Fibroblast of lung (primary cell): ENCODE measurements at places on chromosomes 3 and 15. TPM values are rescaled to one million over a fixed set of nuclear protein-coding genes. Genes with fewer than 3 reads are reported as not detected.
A peak's percentile ranks its signal among the peaks of the same experiment; 100 is the strongest.

DNA sequence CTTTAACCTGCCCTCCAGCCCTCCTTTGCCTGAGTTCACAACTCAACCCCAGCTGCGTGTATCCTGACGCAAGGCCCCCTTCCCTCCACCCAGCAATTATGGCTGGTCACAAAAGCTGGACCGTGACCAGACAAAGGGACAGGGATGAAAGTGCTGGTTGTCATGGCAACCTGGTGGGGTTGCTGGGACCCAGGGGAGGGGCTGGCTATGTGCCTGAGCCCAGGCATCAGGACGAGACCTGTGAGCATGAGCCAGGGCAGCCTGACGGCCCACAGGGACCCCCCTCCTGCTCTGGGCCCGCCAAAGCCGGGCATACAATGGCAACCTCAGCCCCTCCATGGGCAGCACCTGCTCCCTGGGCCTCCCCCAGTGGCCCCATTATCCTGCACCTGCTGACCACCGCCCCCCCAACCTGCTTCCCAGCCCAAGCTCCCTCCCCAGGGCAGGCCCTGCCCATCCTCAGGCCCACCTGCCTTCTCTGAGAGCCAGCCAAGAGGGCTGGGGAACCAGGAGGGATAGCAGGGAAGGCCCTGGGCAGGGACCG, 4.5 kb upstream of the DNAH1 start:
- DNase-seq: no peak

ARL14 gene
- total RNA-seq: not detected in 2 replicates

DNA sequence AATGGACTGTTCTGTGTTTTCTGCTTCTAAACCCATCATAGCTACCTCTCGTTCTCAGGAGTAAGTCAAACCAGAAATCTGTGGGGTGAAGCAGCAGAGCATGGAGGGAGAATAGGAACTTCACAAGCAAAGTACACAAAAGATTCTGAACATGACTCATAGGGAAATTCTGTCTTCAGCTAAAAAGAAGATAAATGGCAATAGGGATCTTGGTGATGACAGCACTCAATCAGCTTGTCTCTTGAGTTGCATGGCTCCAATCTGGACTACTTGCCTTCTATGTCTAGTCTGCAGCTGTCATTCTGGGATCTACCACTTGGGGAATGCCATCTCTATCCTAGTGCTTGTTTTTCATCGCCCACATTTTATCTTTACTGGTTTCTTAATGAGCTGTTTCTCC, 13.5 kb upstream of the GRAMD1C start:
- DNase-seq: peak; percentile 5

DNA sequence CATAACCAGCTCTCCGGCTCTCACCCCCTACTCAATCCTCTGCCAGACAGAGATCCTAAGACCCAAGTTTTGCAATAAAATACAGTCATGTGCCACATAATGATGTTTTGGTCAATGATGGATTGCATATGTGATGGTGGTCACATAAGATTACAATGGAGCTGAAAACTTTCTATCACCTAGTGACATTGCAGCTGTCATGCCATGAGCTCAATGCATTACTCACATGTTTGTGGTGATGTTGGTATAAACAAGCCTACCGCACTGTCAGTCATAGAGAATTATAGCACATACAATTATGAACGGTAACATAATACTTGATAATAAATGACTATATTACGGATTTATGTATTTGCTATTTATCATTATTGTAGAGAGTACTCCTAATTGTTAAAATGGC, 26.9 kb upstream of the SAMMSON start:
- no peak for DNase-seq

- no peak for DNase-seq
Observed at GRCh38 chr15:27583651-27584050, 515.5 kb downstream of the OCA2 start.

CTXN2 gene
- total RNA-seq: not detected in 2 replicates

DNA sequence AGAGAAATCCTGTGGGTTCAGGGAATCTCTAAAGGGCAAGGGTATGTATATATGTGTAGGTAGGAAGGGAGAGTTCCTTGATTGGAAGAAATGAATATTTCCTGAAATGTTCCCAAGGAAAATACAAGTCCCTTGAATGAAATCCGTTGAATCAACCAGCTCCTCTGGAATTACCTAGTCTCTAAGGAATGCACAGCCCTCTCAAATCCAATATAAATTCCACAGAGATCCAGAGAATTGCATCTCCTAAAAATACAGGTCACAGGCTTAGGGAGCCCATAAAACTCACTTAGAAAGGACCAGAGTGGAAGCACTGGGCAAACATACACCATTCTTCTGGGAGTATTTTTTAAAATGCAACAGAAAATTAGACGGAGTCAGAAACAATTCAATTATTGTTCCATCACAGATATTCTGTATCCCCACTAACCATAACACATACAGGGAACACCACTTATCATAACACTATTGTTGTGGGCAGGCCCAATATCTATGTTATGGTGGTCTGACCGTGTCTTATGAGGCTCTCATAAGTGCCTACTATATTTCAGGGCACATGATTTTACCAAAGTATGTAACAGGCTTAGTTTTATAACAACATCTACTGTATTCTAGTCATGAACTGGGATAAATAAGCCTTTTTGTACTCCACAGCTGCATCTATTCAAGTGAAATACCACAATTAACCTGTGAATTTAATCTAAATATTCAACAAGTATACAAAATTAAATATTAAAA, 43.7 kb downstream of the IGSF11 start:
- peak; percentile 15 for DNase-seq

DNA sequence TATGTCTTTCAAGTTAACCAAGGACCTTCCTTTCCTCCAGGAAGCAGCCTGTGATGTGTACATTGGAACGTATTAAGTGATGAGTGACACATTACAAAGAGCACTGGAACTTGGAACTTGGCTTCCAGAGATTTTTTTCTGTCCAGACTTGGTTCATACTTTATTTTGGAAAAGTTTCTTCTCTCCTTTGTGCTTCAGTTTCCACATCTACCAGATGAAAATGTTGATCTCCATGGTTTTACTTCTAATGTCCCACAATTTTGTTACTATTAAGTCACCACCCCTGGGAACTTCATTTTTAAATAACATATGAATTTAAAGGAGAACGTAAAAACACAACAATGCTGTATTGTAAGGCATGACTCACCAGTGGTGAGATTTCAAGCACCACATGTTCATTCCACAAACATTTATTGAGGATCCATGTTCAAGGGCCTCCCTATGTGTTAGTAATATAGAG, 290.7 kb upstream of the LMCD1 start:
- peak; percentile 56 for DNase-seq

DNA sequence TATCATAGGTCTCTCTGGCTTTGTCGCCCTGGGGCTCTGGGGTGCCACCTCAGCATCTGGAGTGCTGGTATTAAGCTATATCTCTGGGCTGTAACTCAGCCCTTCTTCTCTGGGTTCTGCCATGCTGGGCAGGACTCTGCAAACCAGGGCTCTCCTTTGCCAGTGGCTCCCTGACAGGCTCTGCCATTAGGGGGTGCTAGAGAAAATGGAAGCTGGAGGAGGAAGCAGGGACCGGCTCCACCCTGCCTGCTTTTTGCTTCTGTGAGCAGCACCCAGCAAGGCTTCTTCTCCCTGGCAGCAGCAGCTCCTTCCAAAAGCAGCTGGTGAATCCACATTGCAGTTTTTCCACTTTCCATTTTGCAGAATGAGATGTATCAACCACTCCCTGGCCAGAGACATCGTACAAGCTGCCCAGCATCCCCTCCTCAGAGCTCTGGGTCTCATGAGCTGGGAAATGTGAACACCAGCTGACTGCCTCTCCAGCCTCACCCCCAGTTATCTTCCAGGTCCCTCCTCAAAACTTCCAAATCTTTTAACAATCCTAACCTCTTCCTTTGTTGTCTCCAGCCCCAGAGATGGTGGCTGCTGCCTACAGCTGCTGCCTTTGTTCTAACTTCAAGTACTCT, 165.0 kb downstream of the ABHD5 start:
- DNase-seq: peak; percentile 46

GRCh38 chr15:88538972-88539371, 7.5 kb downstream of the DET1 start:
- no peak for DNase-seq

SCN11A gene
- total RNA-seq: under 0.01 and 0.17 TPM in 2 replicates

MEX3B gene
- total RNA-seq: 5.9 and 8.1 TPM in 2 replicates

DNA sequence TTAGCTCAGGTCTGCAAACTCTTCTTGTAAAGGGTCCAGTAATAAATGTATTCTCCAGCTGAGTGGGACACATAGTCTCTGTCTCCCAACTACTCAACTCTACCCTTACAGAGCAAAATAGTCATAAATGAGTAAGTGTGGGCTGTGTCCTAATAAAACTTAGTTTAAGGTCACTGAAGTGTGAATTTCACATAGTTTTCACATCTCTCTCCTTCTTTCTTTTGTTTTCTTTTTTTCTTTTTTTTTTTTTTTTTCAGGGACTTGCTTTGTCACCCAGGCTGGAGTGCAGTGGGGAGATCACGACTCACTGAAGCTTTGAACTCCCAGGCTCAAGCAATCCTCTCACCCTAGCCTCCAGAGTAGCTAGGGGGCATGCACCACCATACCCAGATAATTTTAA, 1.9 kb upstream of the ACTL6A start:
- DNase-seq: no peak

SNURF gene
- total RNA-seq: 24.7 and 61.1 TPM in 2 replicates

CPLX3 gene
- total RNA-seq: not detected in 2 replicates

- DNase-seq: no peak
Observed at GRCh38 chr15:88880944-88881740, 14.2 kb downstream of the HAPLN3 start.

STX19 gene
- total RNA-seq: not detected in 2 replicates

TICRR gene
- 0.26 and 1.2 TPM in 2 replicates for total RNA-seq

GRCh38 chr3:48652923-48653715, 9.6 kb downstream of the CELSR3 start:
- no peak for DNase-seq

THPO gene
- total RNA-seq: 0.50 and 0.51 TPM in 2 replicates

TNNC1 gene
- 0.33 and 0.51 TPM in 2 replicates for total RNA-seq

IGSF11 gene
- total RNA-seq: under 0.01 and 0.26 TPM in 2 replicates

SI gene
- total RNA-seq: not detected in 2 replicates

GRCh38 chr3:128416578-128417211, 50.0 kb downstream of the DNAJB8 start:
- DNase-seq: peak; percentile 45

FOXB1 gene
- not detected in 2 replicates for total RNA-seq

DNA sequence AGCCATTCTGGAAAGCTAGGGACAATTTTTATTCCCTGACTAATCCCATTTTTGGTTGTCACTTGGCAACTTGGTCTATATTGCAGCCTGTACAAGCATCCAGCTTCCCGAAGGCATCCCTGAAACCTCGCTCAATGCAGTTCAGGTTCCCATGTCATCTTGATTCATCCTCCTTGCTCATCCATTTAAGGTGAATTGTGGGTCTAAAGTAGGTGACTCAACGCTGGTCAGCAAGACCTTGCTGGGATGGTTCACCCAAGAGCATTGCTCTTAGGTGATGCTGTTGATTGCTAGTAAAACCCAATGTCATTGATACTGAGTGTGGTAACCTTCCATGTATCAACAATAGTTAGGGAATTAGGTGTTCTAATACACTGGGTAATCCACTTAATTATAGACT, 13.1 kb upstream of the RAB8B start:
- DNase-seq: peak; percentile 71
